ENCODE measurements at places on chromosomes 2 and 18.

- H3K4me1 ChIP-seq = no peaks in the 10 kb centered on the region
- H3K27me3 ChIP-seq = no peaks in the 10 kb centered on the region
- peak overlapping the region; percentile 27 for H3K27ac ChIP-seq
- no peak for DNase-seq
- no peak overlapping the region for H3K4me3 ChIP-seq
Measured at GRCh38 chr2:46556681-46557289, 77.4 kb downstream of the TMEM247 start.

- no peak for DNase-seq
- H3K36me3 ChIP-seq = no peaks in the 10 kb centered on the region
- no peaks in the 10 kb centered on the region for H3K4me1 ChIP-seq
- no peak overlapping the region for H3K27ac ChIP-seq
- no peak overlapping the region for H3K4me3 ChIP-seq
Measured at GRCh38 chr2:181746844-181747243, 66.5 kb upstream of the NEUROD1 start.

GRCh38 chr18:44841752-44842587 is 161.3 kb downstream of the SETBP1 start:
- H3K27me3 ChIP-seq = no peaks in the 10 kb centered on the region
- no peak overlapping the region for H3K4me3 ChIP-seq
- DNase-seq = no peak
- no peaks in the 10 kb centered on the region for H3K36me3 ChIP-seq

- no peaks in the 10 kb centered on the region for H3K36me3 ChIP-seq
- H3K27me3 ChIP-seq = no peaks in the 10 kb centered on the region
- no peaks in the 10 kb centered on the region for H3K4me1 ChIP-seq
- H3K4me3 ChIP-seq = no peak overlapping the region
- no peak for DNase-seq
- H3K27ac ChIP-seq = no peak overlapping the region
Measured at GRCh38 chr2:84427235-84428138, 31.6 kb downstream of the SUCLG1 start.

DNA sequence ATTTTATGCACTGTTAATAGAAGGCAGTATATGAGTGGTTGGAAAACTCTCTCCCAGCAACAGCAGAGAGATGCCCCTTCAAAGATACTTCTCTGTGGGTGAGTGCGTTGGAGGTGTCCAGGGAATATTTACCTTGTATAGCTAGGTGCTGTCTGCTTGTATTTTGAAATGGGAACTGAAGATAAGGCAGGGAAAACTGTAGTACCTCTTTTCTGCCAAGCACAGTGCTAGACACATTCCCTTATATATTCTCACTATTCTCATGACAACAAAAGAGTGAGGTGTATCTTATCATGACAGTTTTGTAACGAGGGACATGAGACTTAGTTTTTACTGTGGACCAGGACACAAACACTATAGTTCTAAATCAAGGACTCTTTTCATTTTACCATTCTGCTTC is 2.1 kb downstream of the TTC39C start:
- H3K27ac ChIP-seq = no peak overlapping the region
- no peaks in the 10 kb centered on the region for H3K27me3 ChIP-seq
- no peaks in the 10 kb centered on the region for H3K4me1 ChIP-seq
- H3K4me3 ChIP-seq = no peak overlapping the region
- no peak for DNase-seq

DNA sequence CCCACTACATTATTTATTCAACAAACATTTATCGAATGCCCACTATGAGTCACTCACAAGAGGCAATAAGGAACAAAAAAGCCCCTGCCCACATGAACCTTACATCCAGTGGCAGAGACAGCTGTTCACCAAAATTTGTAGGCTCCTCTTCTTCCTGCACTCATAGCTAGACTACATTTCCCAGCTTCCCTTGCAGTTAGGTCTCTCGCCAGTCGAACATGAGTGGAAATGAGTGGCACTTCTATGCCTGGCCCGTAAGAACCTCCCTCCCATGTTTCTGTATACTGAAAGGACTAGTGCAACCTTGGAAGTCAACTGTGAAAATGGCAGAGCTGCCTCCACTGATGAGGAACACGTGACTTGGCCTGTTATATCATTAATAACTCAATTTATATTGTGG is 19.4 kb upstream of the NCOA1 start:
- H3K36me3 ChIP-seq = no peaks in the 10 kb centered on the region
- DNase-seq = no peak
- H3K4me1 ChIP-seq = no peaks in the 10 kb centered on the region

GRCh38 chr2:7604456-7604855 is 687.2 kb downstream of the RNF144A start:
- H3K27me3 ChIP-seq = no peaks in the 10 kb centered on the region
- H3K36me3 ChIP-seq = no peaks in the 10 kb centered on the region
- H3K4me3 ChIP-seq = no peak overlapping the region
- DNase-seq = no peak

- H3K4me3 ChIP-seq = no peak overlapping the region
- no peaks in the 10 kb centered on the region for H3K4me1 ChIP-seq
- no peaks in the 10 kb centered on the region for H3K36me3 ChIP-seq
- H3K27me3 ChIP-seq = no peaks in the 10 kb centered on the region
- H3K27ac ChIP-seq = no peak overlapping the region
Measured at GRCh38 chr2:98759338-98759737, 28.4 kb upstream of the MGAT4A start.
